ENCODE measurements at places on chromosomes 16 and 17.

GRCh38 chr17:72264682-72265405 is 144.0 kb downstream of the SOX9 start:
- DNase-seq, result no peak

- no peak for DNase-seq
Observed at GRCh38 chr17:9371019-9371418, 204.6 kb downstream of the STX8 start.

DNA sequence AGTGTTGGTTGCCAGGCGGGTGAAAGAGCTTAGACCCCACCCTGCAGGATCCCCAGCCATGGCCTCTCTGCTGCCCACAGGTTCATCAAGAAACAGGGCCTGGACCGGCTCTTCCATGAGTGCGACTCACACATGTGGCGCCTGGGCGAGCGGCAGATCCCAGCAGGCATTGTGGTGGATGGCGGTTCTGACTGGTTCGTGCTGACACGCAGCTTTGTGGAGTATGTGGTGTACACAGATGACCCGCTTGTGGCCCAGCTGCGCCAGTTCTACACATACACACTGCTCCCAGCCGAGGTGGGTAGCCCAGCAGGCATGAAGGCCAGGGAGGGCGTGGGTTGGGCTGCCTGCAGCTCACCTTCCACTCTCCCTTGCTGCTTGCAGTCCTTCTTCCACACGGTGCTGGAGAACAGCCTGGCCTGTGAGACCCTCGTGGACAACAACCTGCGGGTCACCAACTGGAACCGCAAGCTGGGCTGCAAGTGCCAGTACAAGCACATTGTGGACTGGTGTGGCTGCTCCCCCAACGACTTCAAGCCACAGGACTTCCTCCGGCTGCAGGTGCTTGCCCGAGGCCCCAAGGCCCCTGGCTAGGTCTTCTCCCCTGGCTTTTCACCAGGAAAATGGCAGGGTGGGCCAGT is 9.9 kb downstream of the XYLT2 start:
- peak; percentile 39 for DNase-seq

GRCh38 chr17:2798678-2799077 is 2.4 kb downstream of the RAP1GAP2 start:
- no peak for DNase-seq

- DNase-seq, result no peak
Observed at GRCh38 chr16:78551487-78552085, 452.1 kb downstream of the WWOX start.

- no peak for DNase-seq
Observed at GRCh38 chr16:1142911-1143310, 10.0 kb upstream of the CACNA1H start.

DNA sequence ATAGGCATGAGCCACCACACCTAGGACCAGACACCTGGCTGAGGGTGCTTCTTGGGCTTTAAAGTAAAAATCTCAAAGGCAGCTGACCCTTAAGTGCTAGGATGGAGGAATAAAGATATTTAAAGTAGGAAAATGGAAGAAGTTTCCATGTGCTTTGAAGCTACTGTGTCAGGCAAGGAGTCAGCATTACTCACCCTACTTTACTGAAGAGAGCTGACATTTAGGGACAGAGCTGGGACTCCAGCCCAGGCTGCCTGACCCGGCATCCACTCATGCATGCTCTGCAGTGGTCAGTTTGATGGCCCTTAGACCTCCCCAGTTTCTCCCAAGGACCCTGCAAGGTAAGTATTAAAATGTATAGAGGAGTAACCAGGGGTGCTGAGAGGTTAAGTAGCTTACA is 124.7 kb upstream of the PLCG2 start:
- no peak for DNase-seq

- no peak for DNase-seq
Observed at GRCh38 chr16:49843758-49844157, 12.2 kb downstream of the ZNF423 start.

GRCh38 chr16:87344165-87344930 is 27.2 kb upstream of the C16orf95 start:
- DNase-seq, result no peak

DNA sequence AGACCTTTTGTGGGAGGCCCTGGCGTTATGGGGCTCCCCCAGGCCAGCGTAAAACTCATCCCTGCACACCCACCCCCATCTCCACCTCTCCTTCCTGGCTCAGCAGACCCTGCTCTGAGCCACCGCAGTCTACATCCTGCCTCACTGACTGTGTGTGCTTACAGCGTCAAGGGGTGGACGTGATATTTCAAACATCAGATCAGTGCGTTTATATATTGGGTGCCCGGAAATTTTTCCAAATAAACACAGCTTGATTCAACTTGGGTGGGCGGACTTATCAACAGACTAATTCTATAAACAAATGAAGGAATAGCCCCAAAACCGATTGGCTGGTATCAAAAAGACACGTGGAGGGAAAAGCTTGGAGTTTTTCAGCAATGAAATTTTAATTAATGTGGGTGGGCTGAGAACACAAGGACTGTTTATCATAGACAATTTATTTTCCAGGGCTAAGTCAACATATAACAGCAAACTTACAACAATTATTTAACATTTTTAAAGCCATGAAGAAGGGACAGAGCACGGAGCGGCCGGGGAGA is at the start of gene FOXL1:
Gene FOXL1, plus strand, starts transcription at position 489 of the 539 bp plus-strand sequence. CDS start 175 bp downstream, outside the sequence.
- peak; percentile 51 for DNase-seq

GRCh38 chr17:29154516-29155226 is 25.5 kb downstream of the MYO18A start:
- no peak for DNase-seq

DNA sequence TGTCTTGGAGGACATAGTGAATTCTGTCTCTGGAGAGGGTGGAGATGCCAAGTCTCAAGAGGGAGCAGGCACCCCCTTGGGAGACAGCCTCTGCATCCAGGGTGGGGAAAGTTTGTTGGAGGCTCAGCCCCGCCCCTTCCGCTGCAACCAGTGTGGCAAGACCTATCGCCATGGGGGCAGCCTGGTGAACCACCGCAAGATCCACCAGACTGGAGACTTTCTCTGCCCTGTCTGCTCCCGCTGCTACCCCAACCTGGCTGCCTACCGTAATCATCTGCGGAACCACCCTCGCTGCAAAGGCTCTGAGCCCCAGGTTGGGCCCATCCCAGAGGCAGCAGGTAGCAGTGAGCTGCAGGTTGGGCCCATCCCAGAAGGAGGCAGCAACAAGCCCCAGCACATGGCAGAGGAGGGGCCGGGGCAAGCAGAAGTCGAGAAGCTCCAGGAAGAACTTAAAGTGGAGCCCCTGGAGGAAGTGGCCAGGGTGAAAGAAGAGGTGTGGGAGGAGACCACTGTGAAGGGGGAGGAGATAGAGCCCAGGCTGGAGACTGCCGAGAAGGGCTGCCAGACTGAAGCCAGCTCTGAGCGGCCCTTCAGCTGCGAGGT is 5.2 kb downstream of the ZNF646 start:
- DNase-seq, result no peak
